ENCODE measurements at places on chromosomes 7 and 10. TPM values are rescaled to one million over a fixed set of nuclear protein-coding genes. Genes with fewer than 3 reads are reported as not detected.

Gene DPYSL4
- 0.99 TPM for total RNA-seq

DNA sequence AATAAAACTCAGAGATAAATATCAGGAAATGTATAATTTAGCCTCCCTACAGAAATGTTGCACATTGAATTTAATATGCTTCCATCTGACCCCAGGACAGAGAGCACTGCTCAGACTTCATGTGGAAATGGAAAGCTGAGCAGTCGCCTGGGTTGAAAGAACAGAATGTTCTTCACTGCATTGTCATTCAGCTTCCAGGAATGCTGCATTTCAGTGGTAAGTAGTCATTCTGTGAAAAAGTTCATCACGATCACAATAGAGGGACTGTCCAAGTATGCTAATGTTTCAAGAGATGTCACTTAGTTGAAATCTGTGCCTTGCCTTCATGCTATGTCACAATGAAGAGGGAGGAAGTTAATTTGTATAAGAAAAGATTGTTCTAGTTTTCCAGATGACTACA lies 147.3 kb downstream of the NRCAM start:
- no peak for DNase-seq

Gene SDK1
- 7.5 TPM for total RNA-seq

DNA sequence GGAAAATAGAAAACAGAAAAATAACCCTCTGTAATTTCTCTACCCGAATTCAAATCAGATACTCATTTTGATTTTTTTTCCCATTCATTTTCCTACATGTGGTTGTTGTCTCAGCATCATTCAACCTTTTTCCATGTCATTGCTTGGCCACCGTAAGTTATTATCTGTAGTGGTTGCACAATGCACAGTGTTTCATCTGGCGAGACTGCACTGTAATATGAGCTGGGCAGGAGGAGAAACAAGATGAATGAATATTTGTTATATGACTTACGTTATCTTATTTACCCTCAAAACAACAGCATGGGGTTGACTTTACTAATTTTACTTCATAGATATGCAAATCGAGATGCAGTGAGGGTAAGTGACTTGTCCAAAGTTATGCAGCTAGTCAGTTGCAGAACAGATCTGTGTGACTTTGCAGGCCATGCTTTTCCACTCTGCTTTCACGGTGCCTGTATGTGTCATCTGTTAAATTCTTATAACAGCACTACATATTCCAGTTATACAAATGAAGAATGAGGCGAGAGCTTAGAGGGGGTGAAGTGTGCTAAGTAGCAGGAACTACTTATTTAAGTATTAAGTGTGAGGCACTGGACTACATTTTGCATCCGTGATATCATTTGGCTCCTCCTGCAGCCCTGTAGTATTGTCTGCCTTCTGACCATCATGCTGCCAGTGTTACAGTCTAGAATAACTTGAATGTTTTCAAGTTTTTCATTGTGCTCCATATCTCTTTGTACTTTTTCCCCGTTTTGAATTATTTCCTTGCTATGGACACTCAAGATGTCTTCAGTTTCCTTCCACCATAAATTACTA lies 56.7 kb downstream of the ZMYND11 start:
- DNase-seq: peak; percentile 18

DNA sequence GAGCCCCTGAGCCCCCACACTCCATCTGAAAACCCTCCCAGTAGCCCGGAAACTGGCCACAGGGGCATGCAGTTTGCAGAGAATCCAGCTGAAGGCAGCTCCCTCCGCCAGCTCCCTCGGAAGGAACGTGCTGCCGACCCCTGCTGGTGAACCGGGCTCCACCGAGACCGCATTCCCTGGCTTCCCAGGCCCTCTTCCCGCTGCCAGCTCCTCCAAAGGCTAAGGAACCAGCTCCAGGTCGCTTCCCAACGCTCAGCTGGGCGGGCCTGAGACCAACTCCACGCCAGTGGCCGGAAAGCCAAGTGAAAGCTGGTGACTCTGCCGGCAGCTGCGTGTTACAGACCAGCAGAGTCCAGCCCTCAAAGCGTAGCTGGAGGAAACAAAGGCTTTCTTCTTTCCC lies 35.8 kb downstream of the GPER1 start:
- DNase-seq: peak; percentile 49

DNA sequence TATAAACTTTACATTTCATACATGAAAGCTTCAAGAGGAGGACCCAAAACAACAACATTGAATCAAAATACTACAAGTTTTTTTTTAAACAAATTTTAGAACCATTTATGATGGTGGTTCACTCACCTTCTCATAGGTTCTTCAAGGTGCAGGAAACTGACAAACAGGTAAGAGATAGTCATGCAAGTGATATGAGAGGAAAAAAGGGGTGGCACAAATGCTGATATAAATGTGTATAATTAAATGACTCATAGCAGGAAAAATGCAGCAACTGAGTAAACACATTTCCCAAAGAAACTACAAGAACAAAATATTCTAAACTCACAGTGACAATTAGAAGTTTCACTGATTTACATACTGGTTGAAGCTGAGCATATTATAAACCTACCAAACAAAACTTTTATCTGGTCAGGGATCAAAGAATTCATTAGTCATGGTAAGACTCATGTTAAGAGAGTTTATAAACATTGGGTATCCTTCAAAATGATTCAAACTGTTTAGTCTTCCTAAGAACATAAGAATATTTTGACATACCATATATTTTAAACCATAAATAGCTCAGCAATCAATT lies 14.1 kb downstream of the ZWINT start:
- DNase-seq: no peak

GRCh38 chr7:42152329-42153205 lies 84.4 kb downstream of the GLI3 start:
- no peak for DNase-seq

DNA sequence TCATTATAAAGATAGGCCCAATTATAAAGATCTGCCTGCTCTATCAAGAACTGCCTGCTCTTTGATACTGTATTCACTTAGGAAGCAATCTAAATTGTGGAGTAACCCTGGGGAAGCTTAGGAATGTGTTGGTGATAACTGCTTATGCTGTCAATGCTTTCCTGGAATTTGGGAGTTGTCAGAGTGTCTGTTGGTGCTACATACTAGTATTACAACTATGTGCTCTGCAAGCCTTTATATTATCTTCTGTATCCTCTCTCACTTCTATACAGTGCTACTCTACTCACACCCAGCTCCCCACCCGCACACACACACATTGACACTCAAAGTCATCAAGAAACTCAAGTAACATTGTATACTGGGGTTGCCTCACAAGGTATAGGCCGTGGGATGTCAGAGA lies 6.1 kb downstream of the ZNF277 start:
- no peak for DNase-seq

Gene TDRD1
- total RNA-seq: 0.20 TPM

Gene TACR2
- 0.10 TPM for total RNA-seq

Gene FAM25A
- 16.3 TPM for total RNA-seq

Gene PTPRN2
- 0.99 TPM for total RNA-seq

DNA sequence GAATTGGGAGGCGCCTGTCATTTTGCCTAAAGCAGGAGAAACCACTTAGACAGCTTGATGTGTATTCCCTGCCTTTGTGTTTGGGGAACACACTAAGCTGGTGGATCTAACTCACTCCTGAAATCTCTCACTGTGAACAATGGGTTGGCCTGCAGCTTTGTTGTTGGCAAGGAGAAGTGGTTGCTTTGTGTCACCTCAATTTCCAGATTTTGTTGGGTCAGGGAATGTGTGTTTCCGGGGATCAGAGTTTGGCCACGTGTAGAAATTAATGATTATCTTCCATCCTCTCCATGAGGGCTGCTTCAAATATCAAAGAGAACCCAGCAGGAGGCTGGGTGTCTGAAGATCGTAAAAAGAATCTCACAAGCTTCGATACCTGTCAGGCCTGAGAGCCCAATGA lies 27.8 kb downstream of the A1CF start:
- DNase-seq: no peak

GRCh38 chr10:102586858-102587257 lies 57.4 kb upstream of the TRIM8 start:
- DNase-seq: no peak

DNA sequence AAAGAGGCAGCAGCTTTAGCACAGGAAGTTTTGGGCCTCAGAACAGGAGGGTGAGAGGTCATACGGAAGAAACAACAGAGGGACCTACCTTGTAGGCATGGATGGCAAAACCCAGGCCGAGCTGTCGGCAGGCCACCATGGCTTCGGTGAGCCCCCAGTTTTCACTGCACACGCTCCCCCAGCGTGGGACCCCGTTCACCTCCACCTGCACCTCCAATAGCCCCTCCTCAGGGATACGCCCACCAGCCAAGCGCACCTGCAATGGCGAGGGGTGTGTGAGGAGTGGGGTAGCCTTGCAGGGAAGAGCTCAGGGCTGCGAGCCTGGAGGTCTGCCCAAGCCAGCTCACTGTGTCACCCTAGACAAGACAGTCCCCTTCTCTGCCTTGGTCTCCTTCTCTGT lies 11.3 kb downstream of the LOXL4 start:
- no peak for DNase-seq

Gene H2BK1
- total RNA-seq: not detected

DNA sequence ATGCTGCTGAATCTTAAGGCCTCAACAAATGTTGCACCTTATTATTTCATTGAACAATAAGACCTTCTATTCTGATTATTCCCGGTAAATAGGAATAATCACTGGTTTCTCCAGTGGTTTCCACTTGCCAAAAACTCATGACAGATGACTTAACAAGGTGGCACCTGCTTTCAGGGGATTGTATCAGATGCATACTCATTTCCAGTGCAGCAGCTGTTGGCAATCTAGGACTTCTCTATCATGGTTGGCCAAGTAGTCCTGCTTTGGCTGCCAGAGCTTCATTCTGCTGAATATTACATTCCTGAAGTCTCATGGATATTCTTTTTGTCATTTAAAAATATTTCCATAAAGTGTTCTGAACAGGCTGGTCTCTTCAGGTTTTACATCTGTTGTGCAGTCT lies 193.3 kb downstream of the ADK start:
- DNase-seq: no peak

- DNase-seq: no peak
These were observed 205.0 kb downstream of the DIP2C start for GRCh38 chr10:484441-484924.

Gene NODAL
- not detected for total RNA-seq

- DNase-seq: peak; percentile 64
These were observed 266.7 kb upstream of the INHBA start for GRCh38 chr7:41969561-41970105.
